Fibroblast of skin of left biceps (primary cell): ENCODE measurements at places on chromosomes 16 and 17.

DNA sequence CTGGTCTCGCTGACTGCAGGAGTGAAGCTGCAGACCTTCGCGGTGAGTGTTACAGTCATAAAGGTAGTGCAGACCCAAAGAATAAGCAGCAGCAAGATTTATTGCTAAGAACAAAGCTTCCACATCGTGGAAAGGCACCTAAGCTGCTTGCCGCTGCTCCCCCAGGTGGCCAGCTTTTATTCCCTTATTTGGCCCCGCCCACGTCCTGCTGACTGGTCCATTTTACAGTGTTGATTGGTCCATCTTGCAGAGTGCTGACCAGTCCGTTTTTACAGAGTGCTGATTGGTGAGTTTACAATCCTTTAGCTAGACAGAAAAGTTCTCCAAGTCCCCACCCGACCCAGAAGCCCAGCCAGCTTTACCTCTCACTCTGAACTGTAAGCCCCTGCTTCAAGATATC lies 227.8 kb downstream of the ABCC12 start:
- no peak for DNase-seq

- no peak for DNase-seq
Observed at GRCh38 chr17:79252886-79253285, 178.3 kb downstream of the ENGASE start.

GRCh38 chr16:11597235-11598095 lies 10.7 kb upstream of the LITAF start:
- DNase-seq = no peak

GRCh38 chr17:20053361-20053964 lies 44.3 kb downstream of the SPECC1 start:
- DNase-seq = no peak

DNA sequence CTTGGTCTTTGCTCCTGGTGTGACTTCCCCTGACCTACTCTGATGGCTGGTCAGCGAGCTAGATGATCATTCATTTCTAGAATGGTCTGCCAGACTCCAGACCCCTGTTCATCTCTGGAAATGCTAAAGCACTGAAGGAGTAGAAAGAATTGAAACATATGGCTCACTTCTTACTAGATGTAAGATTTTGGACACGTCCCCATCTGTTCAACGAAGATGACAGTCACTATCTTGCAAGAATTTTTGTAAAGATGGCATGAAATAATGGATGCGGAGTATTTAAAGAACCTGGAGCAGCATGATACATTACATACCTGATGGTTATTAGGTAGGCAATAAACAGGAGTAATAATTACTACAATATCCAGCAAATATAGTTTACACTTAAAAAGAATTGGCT lies 252.7 kb upstream of the SDK2 start:
- DNase-seq = no peak

- DNase-seq = no peak
Observed at GRCh38 chr17:18985475-18985874, 19.1 kb downstream of the FAM83G start.

DNA sequence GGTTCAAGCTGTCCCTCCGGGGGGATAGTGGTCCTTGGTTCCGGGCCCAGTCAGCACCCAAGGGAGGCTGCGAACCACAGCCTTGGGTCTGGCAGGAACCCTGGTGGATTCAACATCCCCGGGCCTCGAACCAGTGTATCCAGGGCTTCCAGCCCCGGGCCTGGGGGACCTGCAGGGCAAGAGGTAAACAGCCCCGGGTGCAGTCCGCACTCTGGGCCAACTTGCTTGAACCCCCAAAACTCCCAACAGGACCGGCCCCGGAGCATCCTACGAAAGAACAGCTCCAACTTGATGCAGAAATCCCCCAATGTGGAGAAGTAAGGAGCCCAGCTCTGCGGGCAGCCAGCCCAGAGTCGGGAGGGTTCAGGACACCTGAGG lies 1.5 kb upstream of the NEURL4 start:
- no peak for DNase-seq

DNA sequence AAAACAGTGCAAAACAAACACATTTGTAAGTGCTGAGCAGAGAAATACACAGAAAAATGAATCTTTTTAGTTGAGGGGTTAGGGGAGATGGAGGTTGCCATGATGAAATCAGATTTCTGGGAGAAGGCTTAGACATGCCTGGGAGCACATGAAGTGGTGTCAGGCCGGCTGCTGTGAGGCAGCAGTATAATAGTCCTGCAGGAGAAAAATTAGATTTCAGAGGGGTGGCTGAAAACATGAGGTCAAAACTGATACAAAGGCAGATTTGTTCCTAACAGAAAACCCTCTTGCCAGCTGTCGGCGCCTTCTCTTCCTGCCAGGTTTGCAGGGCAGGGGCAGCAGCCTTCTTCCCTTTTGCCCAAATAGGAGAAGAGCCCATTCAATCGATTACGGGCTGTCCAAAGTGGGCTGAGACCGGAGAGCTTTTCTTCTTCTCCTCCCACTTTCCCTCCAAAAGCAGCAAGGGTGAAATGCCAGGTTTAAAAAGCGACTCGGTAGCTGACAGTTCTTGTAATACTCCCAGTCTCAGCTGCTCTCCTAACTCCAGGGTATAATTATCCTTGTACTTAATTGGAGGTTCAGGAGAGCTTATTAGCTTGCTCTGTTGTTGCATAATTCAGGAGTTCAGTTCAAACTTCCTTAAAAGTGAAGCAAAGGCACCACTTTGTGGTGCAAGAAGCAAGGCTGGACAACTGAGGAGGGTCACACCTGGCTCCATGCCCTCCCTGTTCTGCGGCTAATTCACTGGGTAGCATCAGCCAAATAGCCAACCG lies 80.0 kb downstream of the PCTP start:
- DNase-seq = no peak

- no peak for DNase-seq
Observed at GRCh38 chr16:57600048-57600835, 28.2 kb upstream of the ADGRG1 start.

DNA sequence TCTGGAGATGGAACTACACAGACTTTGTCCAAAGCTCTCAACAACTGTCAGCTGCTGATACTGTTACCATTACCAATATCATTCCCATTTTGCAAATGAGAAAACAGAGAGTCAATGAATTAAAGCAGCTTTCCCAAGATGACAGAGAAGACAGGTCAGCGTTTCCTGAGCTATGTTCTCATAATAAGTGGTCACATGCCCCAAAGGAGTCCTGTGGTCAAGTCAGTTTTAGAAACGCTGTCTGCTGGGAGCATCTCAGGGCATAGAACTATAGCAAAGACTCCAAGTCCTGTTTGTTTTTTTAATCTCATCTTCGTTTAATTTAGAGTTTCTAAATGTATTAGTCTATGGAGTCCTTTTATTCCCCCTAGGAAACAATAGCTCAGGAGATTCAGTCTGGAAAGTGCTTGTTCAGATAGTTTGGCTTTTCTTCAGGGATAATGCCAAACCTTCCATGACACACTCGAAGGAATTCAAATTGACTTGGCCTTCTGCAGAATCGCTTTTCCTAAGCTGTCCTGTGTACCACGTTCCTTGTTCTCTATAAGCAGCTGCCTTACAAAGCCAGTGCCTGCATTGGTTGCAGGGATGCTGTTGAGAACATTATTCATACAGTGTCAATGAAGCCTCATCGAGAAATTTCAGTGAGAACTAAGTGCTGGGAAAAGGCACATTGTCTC lies 12.1 kb downstream of the CCDC42 start:
- DNase-seq = no peak

GRCh38 chr17:74779948-74780400 lies 3.8 kb upstream of the NAT9 start:
- no peak for DNase-seq

DNA sequence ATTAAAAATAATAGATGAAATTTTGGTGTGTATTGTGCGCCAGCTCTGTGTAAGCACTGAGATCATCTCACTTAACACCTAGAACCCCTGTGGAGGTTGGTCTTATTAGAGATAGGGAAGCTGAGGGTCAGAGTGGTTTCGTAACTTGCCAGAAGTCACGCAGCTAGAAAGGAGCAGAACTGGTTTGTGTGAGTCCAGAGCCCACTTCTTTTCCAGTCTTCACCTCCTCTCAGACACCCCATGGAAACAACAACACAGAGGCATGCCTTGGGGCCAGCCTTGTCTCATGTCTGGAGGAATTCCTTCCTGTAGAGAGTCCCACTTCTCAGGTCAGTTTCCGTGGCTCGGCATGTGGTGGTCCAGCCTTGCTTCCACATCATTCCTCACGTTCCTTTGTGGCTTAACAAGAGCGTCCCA lies 16.5 kb downstream of the YPEL2 start:
- DNase-seq = no peak

- no peak for DNase-seq
Observed at GRCh38 chr17:63841350-63842172, 924 bp downstream of the SMARCD2 start.

- DNase-seq = peak; percentile 29
Observed at GRCh38 chr16:67666559-67667452, at the start of the genes C16orf86 and ENKD1. Gene C16orf86, plus strand, starts transcription at chr16:67666814. Its CDS starts 157 bp downstream, at chr16:67666971. Gene ENKD1, minus strand, starts transcription at chr16:67666750. Its CDS starts 308 bp downstream, at chr16:67666442.

GRCh38 chr17:44333371-44333770 lies 8.7 kb upstream of the SLC25A39 start:
- DNase-seq = no peak

DNA sequence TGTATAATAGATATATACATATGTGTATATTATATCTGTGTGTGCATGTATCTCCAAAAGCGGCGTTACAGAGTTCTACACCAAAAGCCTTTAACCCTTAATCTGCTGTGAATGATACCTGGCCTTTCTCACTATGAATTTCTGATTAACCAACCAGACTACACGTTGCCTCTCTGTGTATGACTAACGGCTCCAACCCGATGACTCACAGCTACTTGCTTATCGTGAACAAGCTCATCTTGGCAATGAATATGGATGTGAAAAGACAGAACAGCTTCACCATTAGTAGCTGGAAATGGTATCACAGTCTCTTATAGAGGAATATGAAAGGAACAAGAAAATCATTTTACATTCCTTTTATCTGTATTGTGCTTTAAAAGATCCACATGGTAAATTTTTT lies 23.8 kb upstream of the ARHGAP44 start:
- DNase-seq = peak; percentile 47

DNA sequence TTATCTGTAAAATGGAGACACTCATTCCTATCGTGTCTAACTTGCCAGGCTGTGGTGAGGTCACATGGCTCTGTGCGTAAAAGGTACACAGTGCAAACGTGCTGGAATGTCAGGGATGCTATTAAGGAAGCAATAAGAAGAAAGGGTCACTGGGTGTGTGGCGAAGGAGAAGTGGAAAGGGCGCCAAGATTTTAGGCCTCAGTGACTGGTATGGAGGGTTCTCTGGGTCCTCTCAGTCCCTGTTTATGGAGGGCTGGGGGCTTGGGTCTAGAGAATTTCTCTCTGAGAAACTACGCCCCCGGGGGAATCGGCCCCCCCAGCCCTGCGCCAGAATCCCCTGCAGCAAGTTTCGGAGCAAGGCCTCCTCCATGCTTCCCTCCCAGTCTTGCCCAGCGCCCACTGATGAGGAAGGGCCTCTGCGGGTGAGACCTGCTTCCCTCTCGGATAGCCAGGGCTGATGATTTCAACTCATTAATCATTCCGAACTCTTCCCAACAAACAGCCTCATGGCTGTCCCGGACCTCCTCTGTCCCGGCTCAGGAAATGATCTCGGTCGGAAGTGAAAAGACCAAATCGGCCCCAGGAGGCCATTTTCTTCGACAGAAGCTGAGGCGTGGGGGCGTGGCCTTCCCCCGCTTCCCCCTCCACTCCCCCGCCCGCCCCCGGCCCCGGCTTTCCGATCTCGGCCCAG lies 1.2 kb upstream of the HEXIM1 start:
- no peak for DNase-seq

GRCh38 chr16:63315229-63315628 lies 1279.0 kb upstream of the CDH8 start:
- no peak for DNase-seq

GRCh38 chr17:30413109-30413508 lies 34.4 kb downstream of the CPD start:
- no peak for DNase-seq

GRCh38 chr16:19458722-19459379 lies 41.2 kb downstream of the TMC5 start:
- no peak for DNase-seq

- peak; percentile 30 for DNase-seq
Observed at GRCh38 chr17:14744761-14745473, 444.0 kb downstream of the HS3ST3B1 start.

- DNase-seq = no peak
Observed at GRCh38 chr17:80427366-80428282, 12.7 kb downstream of the ENDOV start.

GRCh38 chr17:48150597-48151001 lies 43.0 kb downstream of the SNX11 start:
- no peak for DNase-seq

- no peak for DNase-seq
Observed at GRCh38 chr17:50359005-50359699, 13.2 kb downstream of the XYLT2 start.

- no peak for DNase-seq
Observed at GRCh38 chr17:36856903-36857381, 80.3 kb upstream of the LHX1 start.

DNA sequence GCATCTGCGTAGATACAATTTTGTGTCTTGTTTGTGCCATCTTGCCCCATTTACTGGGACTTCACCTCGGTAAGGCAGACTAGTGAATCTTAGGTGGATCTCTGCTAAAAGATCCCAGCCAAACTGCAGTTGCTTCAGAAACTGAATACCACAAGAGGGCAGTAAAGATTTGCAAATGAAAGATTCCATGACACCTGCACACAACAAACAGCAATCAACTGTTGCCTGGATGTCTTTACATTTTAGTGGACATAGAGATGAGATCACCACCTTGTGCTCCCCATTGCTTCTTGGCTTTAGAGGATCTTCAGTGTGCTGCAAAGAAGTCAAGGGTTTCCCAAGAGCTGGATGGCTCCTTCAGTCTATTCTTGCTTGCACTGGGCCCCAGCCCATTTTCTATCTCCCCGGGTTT lies 119.2 kb upstream of the CACNG5 start:
- DNase-seq = peak; percentile 26

GRCh38 chr17:67359960-67360791 lies 6.2 kb downstream of the PSMD12 start:
- no peak for DNase-seq

- no peak for DNase-seq
Observed at GRCh38 chr17:78973792-78974520, 5.8 kb downstream of the LGALS3BP start.

- DNase-seq = no peak
Observed at GRCh38 chr17:6558932-6559752, 2.8 kb upstream of the PITPNM3 start.
